BE2C (cell line): ENCODE measurements at places on chromosomes 6 and 20.
A peak's percentile ranks its signal among the peaks of the same experiment; 100 is the strongest.

- DNase-seq: no peak
Observed at GRCh38 chr6:83417880-83418663, 12.8 kb downstream of the ME1 start.

DNA sequence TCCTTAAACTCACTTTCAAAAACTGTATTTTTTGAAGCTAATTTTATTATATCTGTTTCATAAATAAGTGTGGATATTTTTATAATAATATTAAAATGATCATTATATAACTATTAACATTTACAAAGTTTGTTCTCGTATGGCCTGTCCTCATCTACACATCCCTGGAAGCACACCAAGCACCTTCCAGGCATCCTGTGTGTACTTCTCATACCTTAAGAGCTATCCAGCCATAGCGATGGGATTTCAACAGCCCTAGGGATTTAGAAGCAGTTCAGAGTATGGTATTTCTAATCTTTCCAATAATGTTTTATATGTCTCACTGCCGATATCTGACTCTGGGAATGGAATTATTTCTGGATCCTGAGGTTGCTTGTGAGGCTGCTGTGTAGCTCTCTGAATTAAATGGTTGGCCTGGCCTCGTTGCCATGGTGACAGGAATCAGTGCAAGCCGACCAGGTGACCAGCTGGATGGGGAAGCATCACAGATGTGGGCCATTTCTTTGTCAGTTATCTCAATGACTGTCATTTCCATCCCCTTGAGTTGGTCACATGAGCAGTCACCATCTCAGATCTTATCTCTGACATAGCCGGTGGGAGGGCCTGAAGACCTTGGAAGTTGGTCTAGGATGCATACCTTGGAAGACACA lies 265.2 kb upstream of the RIN2 start:
- DNase-seq: no peak

GRCh38 chr6:73252703-73253102 lies 10.3 kb downstream of the KHDC1 start:
- DNase-seq: no peak

- peak; percentile 54 for DNase-seq
Observed at GRCh38 chr6:125835221-125835744, 44.5 kb downstream of the NCOA7 start.

DNA sequence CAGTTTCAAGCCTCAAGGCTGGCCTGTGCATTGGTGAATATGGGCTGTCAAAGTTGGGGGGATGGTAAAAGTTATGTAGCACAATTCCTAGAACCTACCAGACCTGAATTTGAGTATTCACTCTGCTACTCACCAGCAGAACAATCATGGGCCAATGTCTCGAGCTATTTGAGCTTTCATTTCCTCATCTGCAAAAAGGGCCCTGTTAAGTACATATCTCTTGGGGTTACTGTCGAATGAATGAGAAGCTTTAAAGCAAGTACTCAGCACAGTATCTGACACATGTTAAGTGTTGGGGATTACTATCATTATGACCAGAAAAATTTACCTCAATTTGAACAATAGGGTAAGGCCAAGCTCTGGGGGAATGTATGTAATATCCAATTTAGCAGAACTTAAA lies 13.5 kb upstream of the ENPP4 start:
- no peak for DNase-seq

GRCh38 chr6:51928320-51928719 lies 159.1 kb downstream of the PKHD1 start:
- no peak for DNase-seq

DNA sequence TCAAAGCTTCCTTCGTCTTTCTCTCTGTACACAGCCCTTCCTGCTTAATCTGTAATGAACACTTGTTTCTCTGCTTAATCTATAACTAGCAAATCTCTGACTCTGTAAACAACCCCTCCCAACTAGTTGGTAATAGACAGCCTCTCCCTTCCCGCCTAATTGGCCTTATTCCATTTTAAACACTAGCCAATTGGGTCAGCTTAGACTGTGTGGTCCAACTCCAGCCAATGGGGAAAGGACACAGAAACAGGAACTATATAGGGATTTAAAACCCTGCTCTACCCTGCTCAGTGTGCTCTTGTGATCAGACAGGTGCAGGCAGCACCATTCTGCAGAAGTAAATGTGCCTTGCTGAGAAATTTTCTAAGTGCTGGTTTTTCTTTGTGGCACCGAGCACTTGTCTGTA lies 18.5 kb downstream of the CHD6 start:
- no peak for DNase-seq

- no peak for DNase-seq
Observed at GRCh38 chr6:82691997-82692396, 328.4 kb downstream of the TPBG start.

- no peak for DNase-seq
Observed at GRCh38 chr6:138000941-138001340, 106.3 kb downstream of the PERP start.

- no peak for DNase-seq
Observed at GRCh38 chr6:143733510-143733909, 55.7 kb downstream of the PHACTR2 start.

DNA sequence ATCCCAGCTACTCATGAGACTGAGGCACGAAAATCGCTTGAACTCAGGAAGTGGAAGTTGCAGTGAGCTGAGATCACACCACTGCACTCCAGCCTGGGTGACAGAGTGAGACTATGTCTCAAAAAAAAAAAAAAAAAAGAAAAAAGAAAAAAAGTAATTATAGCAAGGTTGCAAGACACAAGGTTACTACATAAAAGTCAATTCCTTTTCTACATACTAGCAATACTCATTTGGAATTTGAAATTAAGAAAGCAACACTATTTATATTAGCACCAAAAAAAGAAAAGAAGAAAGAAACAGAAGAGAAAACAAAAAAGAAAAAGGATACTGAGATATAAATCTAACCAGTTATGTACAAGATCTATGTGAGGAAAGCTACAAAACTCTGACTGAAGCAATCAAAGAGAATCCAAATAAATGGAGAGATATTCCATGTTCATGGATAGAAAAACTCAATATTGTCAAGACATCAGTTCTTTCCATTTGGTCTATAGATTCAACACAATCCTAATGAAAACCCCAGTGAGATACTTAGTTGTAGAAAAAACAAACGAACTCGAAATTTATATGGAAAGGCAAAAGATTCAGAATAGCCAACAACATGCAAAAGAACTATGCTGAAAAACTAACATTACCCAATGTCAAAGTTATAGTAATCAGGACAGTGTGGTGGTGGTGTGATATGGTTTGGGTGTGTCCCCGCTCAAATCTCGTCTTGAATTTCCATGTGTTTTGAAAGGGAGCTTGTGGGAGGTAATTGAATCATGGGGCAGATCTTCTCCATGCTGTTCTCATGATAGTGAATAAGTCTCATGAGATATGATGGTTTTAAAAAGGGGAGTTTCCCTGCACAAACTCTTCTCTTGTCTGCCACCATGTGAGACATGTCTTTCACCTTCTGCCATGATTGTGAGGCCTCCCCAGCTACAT lies 73.3 kb downstream of the GPX5 start:
- DNase-seq: no peak

DNA sequence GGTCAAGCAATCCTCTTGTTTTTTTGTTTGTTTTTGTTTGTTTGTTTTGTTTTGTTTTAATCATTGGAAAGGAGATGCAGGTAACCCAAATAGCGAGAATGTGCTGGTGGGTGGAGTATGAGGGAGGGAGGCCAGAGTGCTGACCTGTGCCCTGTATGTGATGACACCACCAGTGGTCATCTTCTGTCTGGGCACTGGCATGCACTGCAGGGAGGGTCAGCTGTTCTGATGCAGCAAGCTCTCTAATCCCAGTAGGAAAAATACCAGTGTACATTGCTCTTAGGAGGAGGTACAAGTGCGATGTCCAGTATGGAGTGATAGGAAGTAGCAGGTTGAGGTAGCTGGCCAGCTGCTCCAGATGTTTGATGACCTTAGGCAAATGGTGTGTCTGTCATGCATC lies 2.9 kb upstream of the CST1 start:
- DNase-seq: no peak

- no peak for DNase-seq
Observed at GRCh38 chr6:105839266-105839665, 246.9 kb upstream of the PRDM1 start.

GRCh38 chr6:89750338-89750737 lies 69.3 kb downstream of the MDN1 start:
- DNase-seq: no peak

DNA sequence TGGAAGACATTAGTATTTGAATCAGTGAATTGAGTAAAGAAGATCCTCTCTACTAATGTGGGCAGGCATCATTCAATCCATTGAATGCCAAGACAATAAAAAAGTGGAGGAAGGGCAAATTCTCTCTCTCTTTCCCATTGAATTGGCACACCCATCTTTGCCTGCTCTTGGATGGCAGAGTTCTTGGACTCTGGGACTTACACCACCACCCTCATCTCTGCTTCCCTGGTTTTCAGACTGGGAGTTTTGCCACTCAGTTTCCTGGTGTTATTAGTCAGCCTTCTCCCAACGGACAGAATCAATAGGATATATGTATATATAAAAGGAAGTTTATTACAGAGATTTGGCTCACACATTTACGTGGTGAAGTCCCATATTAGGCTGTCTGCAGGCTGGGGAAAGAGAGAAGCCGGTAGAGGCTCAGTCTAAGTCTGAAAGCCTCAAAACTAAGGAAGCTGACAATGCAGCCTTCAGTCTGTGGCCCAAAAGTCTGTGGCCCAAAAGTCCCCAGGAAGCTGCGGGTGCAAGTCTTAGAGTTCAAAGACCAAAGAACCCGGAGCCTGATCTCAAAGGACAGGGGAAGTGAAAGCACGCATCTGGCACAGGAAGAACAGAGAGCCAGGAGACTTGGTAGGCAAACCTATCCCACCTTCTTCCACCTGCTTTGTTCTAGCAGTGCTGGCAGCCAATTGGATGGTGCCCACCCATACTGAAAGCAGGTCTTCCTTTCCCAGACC lies 64.4 kb downstream of the SMPDL3A start:
- DNase-seq: no peak

DNA sequence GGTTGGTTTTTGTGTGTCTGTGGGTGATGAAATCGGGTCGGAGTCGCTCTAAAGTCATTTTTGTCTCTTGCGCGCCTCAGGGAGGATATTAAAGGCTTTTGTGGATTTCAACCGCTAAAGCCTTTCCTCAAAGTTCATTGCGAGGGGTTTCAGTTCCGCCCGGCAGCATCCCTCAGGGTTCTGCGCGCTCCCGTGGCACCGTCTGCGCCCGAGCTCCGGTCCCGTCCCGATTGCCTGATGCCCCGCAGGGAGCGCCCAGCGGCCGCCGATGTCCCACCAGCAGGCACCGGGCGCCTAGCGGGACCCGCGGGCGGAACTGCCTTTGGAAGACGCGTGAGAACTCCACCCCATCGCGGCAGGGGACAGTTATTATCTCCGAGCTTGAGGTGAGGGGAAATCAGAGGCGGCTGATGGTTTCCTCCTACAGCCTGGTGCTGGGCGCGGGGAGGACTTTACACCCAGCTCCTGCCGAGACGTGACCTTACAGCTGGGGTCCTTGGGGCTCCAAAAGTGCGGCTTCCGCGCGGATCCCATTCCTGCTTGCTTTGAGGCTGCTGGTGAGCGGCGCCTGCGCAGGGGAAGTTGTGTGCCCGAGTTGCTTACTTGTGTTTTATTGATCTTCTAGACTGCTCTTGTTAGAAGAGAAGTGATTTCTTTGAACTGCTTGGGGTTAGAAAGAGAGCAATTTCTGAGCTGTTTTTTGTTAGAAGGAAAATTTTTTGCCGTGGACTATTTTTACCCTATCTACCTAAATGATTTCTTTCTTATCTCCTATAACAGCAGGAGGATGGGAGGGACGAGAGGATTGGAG lies 27.1 kb downstream of the ULBP1 start:
- no peak for DNase-seq

GRCh38 chr6:115078555-115078954 lies 735.7 kb upstream of the HS3ST5 start:
- no peak for DNase-seq
